ENCODE measurements at places on chromosomes 3 and 15.

GRCh38 chr3:58580826-58581327 lies 3.7 kb upstream of the FAM107A start:
- no peak for DNase-seq

DNA sequence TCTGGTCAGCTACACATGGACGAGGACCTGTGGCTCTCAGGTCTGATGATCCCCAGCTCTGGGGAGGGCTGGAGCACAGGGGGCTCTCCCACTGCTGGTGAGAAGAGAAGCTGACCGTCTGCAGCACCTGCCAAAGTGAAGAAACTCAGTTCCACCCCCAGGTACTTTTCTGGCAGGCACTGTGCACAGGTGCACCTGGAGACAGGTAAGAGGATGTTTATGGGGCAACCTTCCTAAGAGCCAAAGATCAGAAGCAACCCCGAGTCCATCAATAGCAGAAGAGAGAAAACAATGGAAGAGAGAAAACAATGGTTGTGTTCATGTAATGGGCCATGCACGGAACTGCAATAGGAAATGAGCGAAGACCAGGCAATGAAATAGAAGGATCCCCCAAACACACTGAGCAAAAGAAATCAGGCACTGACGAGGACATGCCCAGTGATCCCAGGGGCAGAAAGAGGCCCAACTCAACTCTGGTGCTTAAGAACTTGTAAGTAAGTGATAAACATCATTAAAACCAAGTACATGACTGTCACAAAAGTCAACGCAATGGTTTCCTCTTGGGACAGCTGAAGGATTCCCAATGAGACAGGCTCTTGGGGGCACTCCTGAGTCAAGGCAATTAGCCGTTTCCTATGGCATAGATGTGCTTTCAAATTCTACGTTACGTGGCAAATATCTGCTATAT lies 95.0 kb upstream of the ALDH1A3 start:
- no peak for DNase-seq

DNA sequence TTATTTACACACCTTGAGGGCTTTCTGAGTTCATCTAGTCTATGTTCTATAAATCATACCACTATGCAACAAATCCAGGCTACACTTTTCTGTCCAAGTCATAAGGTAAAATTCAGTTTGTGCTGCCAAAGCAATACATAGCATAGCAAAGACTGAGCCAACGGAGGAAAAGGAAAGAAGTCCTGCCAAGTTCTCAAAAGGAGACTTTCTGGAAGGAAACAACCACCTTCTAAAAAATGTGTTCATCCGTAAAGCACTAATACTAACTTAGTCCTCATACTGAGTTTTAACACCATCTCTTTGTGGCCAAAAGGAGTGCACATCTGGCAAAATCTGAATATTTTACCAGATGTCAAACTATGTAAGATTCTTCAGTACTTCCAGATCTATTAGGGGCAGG lies 620.2 kb downstream of the RBMS3 start:
- DNase-seq, result no peak

DNA sequence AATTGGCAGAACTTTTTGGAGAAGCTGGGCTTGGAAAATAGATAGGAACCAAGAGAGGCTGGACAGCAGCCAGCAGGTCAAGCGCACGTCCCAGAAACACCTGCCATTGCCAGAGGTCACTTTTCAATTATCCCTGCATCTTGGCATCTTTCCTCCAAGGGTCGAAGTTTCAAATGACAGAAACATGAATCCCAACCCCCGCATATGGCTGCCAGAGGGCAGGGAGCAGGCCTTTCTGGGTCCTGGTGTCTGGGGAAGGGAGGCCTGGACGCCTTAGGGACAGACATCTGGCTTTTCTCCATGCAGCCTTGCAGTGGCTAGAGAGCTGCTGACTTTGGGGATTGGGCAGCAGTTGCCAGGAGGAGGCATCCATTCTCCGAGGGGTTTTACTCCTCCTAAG lies 164.5 kb upstream of the TPM1 start:
- DNase-seq, result no peak

DNA sequence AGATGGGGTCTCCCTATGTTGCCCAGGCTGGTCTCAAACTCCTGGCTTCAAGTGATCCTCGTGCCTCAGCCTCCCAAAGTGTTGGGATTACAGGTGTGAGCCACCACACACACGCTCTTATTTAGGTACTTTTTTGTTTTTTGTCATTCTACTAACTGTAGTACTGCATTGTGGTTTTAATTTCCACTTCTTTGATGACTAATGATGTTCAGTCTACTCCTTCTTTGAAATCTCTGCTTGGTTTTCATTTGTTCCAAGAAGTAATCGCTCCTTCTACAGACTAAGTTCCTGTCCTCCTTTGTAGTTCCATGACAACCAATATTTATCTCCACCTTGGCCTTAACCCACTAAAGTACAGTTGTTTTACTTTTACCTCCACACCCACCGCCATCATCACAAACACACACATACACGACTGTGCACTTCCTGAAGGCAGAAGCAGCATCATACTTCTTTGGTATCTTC lies 529 bp upstream of the DLEC1 start:
- DNase-seq, result no peak

GRCh38 chr15:41161736-41162135 lies 45.7 kb upstream of the INO80 start:
- no peak for DNase-seq

- DNase-seq, result no peak
Observed at GRCh38 chr3:167823738-167824137, 88.2 kb downstream of the SERPINI1 start.

- DNase-seq, result no peak
Observed at GRCh38 chr15:89175617-89176191, 45.7 kb downstream of the RLBP1 start.

- DNase-seq, result no peak
Observed at GRCh38 chr15:36885771-36886170, 214.6 kb downstream of the MEIS2 start.

DNA sequence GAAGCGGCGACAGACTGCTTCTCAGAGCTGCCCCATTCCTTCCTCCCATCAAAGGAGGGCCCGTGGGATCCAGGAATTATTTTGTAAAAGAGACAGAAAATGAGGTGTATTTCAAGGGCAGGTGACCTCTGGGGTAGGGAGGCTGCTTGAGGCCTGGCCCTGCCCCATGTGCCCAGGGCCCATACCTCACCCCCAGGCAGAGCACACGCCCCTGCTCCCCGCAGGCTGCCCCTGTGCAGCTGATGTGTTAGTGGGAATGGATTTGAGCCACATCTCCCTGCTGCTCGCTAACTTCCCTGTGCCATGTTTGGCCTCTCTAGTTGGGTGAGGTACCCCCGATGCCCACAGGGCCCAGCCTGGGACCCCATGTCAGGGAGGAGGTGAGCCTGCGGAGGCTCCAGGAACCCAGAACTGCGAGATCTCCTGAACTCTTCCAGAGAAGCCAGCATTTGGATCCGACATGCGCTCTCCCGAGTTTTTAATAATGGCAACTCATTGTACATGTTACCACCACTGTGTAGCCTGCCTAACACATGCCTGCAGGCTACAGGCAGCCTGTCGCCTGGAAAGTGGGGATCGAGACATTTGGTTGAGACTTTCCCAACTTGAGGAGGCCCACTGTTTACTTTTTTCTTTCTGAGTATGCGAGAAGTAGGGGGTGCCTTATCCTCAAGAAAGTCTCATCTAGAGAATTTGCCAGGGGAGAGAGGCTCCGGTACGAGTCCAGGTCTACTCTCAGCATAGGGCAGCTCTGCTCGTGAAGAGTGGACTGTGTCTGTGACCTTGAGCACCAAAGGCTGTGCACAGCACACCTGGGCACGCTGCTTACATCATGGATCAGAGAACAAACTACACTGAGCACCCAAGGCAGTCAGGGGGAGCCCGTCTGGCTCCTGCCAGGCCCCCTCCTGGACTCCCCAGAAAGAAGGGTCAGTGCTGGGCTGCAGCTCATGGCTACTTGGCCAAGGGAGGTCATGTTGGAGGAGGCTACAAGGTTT lies 36.1 kb downstream of the PCSK6 start:
- no peak for DNase-seq

GRCh38 chr15:79970624-79971434 lies at the start of gene BCL2A1:
BCL2A1 (minus strand) TSS chr15:79971196; CDS start chr15:79971119, 77 bp downstream.
- no peak for DNase-seq

DNA sequence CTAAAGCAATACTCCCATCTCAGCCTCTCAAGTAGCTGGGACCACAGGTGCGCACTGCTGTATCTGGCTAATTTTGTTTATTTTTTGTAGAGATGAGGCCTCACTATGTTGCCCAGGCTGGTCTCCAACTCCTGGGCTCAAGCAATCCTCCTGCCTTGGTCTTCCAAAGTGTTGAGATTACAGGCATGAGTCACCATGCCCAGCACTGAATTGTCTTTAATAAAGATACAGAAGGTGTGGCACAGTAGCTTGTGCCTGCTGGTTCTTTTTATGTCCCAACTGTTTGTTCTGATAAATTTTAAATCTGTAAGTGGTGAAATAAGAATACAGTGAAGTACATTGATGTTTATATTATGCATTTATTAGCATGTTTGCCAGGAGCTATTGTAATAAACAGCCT lies 20.6 kb upstream of the TRAK1 start:
- no peak for DNase-seq

DNA sequence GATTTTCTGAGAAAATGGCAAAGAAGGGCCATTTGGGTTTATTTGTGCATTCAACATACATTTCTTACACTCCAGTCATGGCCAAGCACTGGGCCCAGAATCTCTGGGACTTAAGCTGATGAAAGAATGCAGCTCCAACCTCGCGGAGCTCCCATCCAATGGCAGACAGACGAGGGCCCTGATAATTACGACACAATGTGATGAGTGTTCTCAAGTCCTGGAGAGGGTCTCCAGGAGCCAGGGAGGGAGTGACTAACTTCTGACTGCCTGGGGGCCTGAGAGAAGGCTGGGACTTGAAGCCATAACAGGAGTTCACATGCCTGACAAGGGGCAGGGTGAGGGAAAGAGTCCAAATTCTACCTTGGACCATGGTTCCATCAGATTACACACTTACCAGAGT lies 42.6 kb upstream of the BNC1 start:
- DNase-seq, result no peak

GRCh38 chr3:183619624-183620251 lies 15.7 kb upstream of the KLHL24 start:
- no peak for DNase-seq

DNA sequence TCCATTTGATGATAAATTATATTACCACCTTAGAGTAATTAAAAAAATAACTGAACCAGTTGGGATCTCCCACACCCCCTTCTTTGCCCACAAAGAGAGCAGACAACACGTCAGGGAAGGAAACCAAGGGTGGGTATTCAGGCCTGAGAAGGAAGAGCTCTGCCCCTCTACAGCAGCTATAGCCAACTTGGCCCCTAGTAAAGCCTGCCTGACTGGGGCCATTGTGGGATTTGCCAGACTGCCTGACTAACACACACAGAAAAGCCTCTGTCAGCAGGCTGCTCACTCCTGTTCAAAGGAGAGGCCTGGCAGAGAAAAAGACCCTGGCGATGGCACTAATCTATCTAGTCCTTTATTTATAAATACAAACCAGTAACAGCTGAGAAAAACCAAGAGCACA lies 41.4 kb downstream of the ATP8B4 start:
- no peak for DNase-seq

DNA sequence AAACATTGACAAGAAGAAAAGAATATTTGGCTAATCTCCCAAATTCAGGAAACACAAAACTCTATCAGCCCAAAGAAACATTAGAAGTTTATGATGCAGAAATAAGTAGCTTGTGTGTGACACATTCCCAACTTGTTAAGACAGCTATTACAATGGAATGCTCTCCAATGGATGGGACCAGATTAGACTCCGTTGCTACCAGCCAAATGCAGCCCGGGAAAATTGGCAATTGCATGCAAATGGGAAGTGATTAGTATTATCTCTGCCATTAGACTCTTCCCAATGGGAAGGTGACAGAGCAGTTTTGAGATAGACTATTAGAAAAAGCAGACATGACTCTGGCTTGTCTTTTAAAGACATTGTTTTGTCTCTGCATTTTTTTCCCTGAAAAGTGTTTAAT lies 37.4 kb upstream of the KCNMB2 start:
- DNase-seq, result no peak

DNA sequence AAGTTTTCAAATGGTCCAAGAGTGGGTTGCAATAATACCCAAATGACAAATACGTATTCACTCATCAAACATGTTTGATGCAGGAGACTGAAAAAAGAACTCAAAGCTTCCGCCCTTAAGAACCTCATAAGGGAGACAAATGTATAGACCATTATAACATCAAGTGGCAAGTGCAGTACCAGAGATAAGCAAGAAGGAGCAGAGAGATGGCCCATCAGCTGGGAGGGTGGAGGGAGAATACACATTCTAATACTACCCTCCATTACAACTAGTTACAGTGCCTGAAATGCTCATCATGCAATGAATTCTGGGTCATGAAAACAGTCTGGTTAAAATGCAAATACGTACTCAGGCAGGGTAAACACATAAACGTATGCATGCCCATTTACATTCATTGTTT lies 304.0 kb downstream of the SHQ1 start:
- no peak for DNase-seq

DNA sequence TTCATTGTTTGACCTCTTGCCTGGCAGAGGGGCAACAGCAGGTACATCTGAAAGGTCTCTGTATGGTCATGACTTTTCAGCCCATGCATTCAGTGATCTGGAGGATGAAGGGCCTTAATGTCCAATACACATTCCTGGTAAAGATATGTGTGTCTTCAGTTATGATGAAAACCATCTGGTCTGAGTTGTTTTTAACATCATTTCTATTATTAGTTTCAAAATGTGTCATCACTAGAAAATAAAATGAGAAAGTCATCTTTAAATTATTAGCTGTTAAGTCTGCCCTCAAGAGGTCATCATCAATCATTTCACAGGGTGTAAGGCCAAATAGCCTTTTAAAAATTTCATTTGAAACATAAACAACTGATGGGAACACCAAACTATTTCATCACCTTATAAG lies 92.1 kb upstream of the PLSCR4 start:
- DNase-seq, result no peak

- DNase-seq, result no peak
Observed at GRCh38 chr3:61157414-61157813, 93.8 kb downstream of the FHIT start.

GRCh38 chr15:58159827-58160386 lies 21.7 kb downstream of the AQP9 start:
- DNase-seq, result no peak

- DNase-seq, result no peak
Observed at GRCh38 chr15:83299462-83299861, 15.0 kb upstream of the BNC1 start.

GRCh38 chr3:100338911-100339310 lies 4.4 kb downstream of the NIT2 start:
- DNase-seq, result no peak

- no peak for DNase-seq
Observed at GRCh38 chr3:157285141-157285540, 125.2 kb upstream of the CCNL1 start.

DNA sequence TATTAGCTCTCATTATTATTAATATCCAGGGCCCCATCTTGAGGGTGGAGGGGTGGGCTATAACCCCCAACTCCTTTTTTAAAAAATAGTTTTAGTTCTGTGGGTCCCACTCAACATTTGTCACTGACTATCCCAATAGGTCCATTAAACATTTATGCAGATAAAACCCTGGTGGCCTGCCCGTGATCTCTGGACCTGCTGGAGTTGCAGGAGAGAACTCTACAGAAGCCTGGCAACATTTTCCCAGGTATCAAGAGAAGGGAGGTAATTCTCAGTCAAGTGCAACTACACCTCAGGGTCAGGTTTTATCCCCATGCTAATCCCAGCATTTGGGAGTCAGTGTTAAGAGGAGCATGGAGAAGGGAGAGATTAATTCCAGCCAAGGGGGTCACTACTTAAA lies 264.4 kb upstream of the PROK2 start:
- no peak for DNase-seq
